ENCODE measurements at places on chromosomes 6 and 20. TPM values are rescaled to one million over a fixed set of nuclear protein-coding genes. Genes with fewer than 3 reads are reported as not detected.
A peak's percentile ranks its signal among the peaks of the same experiment; 100 is the strongest.

DNA sequence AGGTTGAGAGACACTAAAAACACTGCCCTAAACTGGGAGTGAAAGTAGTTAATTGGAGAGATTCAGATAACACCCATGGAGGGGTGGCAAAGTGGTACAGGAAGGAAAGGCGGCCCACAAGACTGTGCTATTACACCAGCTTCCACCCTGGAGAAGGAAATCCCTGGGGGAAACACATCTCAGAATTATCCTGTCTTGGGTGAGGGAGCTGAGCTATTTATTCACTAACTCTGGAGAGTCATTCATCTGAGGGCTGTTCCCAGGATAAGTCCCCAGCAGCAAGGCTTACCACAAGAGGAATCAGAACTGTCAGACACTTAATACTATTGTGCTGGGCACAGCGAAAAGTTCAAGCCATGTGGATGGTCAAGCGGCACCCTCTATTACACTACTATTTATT, 9.9 kb downstream of the TBCC start:
- no peak for DNase-seq

DNA sequence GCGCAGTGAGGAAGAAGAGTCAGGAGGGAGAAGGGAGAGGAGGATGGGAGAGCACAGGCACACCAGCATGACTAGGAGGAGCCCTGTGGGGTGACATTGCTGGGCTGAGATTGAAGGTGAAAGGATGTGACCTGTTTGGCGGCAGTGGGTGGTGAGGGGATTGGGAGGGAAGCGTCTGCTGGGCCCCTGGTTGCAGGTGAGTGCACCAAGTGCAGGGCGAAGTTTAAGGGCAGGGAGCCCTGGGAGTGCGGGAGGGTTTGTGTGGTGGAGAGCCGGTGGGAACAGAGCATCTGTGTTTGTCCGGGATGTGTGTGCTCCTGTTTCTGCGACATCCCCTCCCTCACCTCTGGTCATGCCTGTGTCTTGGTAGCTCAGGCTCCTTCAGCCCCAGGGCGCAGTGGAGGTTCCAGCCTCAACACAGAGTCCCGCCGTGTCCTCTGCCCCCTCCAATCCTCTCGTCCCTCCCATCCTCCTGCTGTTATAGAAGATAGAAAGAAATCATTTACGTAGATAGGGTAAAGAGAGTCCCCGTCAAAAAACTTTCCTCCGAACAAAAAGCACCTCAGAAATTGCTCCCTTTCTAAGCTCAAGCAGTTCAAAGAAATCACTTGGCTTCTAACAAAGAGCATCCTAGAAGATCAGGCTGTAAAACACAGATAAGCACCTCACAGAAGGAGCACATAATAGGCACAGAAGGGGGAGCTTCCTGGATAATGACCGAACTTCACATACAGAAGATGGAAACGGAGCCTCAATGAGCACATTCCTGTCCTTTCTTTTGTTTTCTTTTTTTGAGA, 25.0 kb downstream of the ULBP1 start:
- DNase-seq: no peak

DNA sequence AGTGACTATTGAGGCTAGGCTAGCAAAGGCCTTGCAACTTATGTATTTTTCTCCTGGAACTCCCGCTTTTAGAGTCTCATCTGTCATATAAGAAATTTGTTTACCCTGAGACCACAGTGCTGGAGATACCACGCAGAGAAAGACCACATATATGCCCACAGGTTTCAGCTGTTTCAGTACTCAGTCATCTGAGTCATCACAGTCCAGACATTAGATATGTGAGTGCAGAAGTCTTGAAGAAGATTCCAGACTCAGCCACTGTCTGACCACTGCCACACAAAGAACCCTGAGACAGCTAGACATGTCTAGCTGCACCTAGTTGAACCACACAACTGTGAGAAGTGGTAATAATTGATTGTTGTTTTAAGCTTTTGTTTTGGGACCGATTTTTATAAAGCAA, 648.3 kb downstream of the EPM2A start:
- DNase-seq: no peak

GRCh38 chr6:10166031-10166430, 248.8 kb downstream of the TFAP2A start:
- no peak for DNase-seq

DNA sequence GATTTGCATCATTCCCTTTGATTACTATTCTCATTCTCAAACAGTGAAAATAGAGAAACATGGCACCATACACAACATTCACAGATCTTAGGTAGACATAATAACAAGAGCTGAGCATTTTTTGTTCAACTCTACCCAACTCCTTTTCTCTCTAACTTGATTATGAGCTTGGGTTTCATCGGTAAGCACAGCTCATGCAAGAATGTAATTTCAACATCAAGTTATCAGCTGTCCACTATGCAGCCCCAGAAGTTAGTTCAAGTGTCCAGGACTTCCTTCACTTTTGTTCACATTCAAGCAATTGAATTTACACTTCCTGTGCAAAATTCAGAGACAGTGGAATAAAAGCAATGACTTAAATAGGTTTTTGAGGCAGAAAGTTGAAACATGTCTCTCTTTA, 297.7 kb upstream of the SASH1 start:
- no peak for DNase-seq

DNA sequence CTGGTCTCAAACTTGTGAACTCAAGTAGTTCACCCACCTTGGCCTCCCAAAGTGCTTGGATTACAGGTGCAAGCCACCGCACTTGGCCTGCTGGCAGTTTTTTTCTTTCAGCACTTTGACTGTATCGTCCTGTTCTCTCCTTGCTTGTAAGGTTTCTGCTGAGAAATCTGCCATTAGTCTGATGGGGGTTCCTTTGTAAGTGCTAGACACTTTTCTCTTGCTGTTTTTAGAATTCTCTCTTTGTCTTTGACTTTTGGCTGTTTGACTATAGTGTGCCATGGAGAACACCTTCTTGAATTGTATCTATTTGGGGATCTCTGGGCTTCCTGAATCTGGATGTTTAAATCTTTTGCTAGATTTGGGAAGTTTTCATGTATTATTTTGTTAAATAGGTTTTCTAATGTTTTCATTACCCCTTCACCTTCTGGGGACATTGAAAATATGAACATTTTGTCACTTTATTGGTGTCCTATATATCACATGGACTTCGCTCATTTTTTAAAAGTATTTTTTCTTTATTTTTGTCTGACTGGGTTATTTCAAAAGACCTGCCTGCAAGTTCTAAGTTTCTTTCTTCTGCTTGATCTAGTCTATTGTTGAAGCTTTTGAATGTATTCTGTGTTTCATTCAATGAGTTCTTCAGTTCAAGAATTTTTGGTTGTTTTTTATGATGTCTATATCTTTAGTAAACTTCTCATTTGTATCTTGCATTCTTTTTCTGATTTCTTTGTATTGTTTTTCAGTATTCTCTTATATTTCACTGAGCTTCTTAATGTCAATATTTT, 22.1 kb downstream of the GJA10 start:
- no peak for DNase-seq

GRCh38 chr6:92504509-92504908, 914.9 kb downstream of the EPHA7 start:
- no peak for DNase-seq

DNA sequence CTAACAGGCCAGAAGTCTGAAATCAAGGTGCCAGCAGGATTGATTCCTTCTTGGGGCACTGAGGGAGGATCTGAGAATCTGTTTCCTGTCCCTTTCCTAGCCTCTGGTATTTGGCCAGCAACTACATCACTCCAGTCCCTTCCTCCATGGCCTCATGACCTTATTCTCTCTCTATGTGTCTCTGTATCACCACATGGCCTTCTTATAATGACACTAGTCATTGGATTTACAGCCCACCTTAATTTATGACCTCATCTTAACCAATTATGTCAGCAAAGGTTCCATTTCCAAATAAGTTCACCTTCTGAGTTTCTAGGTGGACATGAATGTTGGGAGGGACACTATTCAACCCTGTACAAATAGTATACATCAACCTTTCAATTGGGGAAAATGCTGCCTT, 29.3 kb downstream of the SCML4 start:
- DNase-seq: no peak

- DNase-seq: peak; percentile 70
These were observed 83.8 kb downstream of the GJA10 start for GRCh38 chr6:89977808-89978748.

DNA sequence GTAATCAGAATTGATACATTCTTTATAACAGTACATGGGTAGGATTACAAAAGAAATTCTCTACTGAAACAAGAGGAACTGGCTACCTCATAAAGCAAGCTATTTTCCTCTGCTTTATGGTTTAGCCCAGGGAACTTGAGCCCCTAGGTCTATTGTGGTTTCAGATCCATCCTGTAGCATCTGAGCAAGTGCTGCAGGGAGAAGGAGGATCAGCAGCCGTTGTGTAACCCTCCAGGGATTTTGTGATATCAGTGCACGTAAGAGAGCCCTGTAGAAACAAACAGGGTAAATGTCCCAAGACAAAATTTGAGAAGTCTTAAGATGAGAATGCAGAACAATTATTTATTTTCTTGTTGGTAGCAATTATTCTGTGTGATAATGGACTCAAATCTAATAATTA, 165.2 kb upstream of the DEFB112 start:
- no peak for DNase-seq

DNA sequence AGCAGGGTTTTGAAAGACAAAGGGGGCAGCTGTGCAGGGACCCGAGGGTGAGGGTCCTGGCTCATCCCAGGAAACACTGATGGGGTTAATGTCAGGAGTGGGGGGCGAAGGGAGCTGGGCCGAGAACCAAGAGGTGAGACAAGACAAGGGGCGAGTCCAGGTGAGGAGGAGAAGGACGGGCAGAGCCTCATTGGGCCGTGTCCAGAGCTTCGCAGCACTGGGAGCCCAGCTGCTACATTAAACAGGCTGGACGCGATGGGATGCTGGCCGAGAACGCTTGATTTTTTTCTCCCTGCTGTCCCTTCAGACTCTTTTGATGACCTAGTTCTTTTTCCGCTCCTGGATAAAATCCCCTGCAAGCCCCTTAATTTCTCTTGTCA, 172.8 kb upstream of the SNX9 start:
- no peak for DNase-seq

- DNase-seq: no peak
These were observed 141.6 kb upstream of the SLC24A3 start for GRCh38 chr20:19070681-19071445.

GRCh38 chr6:99151634-99152346, 197.7 kb downstream of the FAXC start:
- peak; percentile 14 for DNase-seq

GRCh38 chr6:120304223-120304622, 954.7 kb upstream of the MAN1A1 start:
- DNase-seq: no peak

- DNase-seq: no peak
These were observed 48.2 kb downstream of the CPNE5 start for GRCh38 chr6:36791085-36791484.

DNA sequence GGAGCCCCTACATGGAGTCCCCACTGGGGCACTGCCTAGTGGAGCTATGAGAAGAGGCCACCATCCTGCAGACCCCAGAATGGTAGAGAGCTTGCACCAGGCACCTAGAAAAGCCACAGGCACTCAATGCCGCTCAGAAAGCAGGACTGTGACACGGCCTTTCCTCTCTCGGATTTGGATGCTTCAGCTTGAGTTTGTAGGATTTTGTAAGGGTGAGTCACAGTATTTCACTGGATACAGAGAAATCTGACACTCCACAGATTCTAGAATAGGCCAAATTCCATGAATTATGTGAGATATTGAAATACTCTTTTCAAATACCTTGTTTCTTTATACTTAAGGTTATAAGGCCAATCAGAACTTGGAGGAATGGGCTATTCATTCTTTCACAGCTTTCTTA, 424.5 kb downstream of the HTR1B start:
- DNase-seq: no peak

- DNase-seq: no peak
These were observed 76.3 kb downstream of the ASXL1 start for GRCh38 chr20:32434434-32434833.

SLPI gene
- polyA plus RNA-seq: 0.43 TPM

MRAP2 gene
- 5.5 TPM for polyA plus RNA-seq

BPIFB6 gene
- polyA plus RNA-seq: not detected

CD83 gene
- polyA plus RNA-seq: 16.4 TPM
